ENCODE measurements at places on chromosomes 5 and 9.
A peak's percentile ranks its signal among the peaks of the same experiment; 100 is the strongest.

GRCh38 chr5:62258654-62259053 lies 47.4 kb upstream of the KIF2A start:
- no peak for DNase-seq

GRCh38 chr9:89956331-89956730 lies 351.5 kb downstream of the GADD45G start:
- DNase-seq, result no peak

GRCh38 chr9:137305060-137305797 lies 3.2 kb upstream of the NRARP start:
- DNase-seq, result peak; percentile 86

DNA sequence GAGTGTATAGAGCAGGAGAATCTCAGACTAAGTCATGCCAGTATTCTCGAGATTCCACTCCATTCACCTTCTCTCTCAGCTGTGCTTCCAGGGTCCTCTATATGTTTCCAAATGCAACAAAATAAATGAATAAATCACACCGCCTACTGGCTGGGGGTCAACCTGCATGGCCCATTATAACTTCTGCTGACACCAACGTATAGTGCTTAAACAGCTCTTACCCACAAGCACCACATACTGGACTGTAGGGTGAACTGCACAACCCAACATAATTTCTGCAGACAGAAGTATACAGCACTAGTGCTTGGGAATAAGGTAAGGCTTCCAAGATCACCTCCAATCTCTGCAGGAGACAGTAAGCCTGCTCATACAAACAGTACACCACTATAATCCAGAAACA lies 33.1 kb upstream of the HTR4 start:
- DNase-seq, result peak; percentile 25

DNA sequence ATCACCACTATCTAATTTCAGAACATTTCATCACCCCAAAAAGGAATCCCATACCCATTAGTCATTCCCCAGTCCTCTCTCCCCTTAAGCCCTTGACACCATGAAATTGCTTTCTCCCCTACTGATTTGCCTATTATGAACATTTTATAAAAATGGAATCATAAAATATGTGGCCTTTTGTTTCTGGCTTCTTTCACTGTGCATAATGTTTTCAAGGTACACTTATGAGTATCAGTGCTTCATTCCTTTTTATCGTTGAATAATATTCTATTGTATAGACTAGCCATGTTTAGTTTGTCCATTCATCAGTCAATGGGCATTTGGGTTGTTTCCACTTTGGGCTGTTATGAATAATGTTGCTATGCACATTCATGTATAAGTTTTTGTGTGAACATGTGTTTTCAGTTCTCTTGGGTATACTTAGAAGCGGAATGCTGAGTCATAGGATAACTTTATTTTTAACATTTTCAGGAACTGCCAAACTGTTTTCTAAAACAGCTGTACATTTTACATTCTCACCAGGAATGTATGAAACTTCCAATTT lies 40.4 kb upstream of the FGF1 start:
- DNase-seq, result no peak

DNA sequence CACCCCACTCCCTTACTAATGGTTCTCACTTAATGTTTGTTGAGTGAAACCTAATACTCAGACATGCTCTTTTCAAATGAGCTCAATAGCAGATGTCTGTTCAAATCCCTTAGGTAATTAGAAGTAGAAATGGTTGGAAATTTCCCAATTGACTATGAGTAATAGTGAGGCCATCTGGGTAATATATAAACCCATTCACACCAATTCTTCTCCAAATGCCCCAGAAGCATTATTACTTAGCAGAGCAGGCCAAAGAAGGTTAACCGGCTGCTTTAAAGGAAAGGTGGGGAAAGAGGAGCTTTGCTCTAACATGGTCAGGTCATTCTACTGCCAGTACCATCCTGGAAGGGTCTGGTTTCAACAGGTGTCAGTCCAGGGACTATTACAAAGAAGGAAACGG lies 119.5 kb upstream of the MTAP start:
- no peak for DNase-seq

- peak; percentile 70 for DNase-seq
These were observed 9.8 kb downstream of the BRD3 start for GRCh38 chr9:134057751-134058701.

- no peak for DNase-seq
These were observed 24.0 kb upstream of the RNF130 start for GRCh38 chr5:180095545-180095944.

- DNase-seq, result no peak
These were observed 5.0 kb downstream of the OR2V2 start for GRCh38 chr5:181152406-181152805.

DNA sequence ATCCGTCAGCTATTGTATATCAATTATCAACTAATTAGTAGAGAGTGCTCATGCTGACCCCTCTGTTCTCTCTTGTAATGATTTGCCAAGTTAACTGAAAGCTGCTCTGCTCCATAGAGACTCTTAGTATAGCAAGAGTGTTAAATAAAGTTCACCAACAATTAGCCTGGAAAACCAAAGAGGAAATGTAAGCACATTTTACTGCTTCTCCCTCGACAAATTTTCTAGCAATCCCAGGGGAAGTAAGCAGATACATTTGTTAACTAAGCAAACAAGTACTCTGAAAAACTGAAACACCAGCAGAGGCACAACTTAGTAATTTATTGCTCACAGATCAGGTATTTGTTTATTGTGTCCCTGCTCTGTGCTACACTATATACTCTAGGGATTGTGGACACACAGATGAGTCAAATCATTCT lies 162.2 kb downstream of the GLIS3 start:
- no peak for DNase-seq

- DNase-seq, result no peak
These were observed 177.4 kb upstream of the IL12B start for GRCh38 chr5:159507661-159508060.

GRCh38 chr5:92372766-92373165 lies 989.6 kb upstream of the ARRDC3 start:
- no peak for DNase-seq

- DNase-seq, result no peak
These were observed 135.1 kb downstream of the RPS23 start for GRCh38 chr5:82142928-82143577.

GRCh38 chr9:34252670-34253459 lies 74.0 kb downstream of the UBAP1 start:
- DNase-seq, result peak; percentile 89

- no peak for DNase-seq
These were observed 13.6 kb upstream of the SYNPO start for GRCh38 chr5:150626853-150627276.

GRCh38 chr5:88034520-88034919 lies 234.1 kb downstream of the TMEM161B start:
- no peak for DNase-seq

- no peak for DNase-seq
These were observed 12.4 kb downstream of the CCDC187 start for GRCh38 chr9:136291306-136292025.

DNA sequence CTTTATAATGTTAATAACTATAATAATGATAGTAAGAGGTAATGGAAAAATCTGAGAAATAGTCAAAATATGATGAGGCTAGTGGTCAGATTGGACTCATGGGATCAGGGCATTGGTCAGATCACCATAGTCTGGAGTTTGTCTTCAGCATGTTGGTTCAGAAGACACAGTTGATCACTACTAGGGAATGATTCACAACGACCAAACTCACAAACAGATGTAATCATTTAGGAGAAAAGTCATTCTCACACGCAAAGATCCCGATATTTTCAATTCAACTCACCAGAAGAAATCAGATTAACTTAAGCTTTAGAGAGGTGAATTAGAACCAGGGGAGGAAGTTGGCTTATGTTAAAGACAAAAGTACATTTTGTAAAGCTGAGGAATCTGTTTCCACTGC lies 131.8 kb downstream of the LURAP1L start:
- no peak for DNase-seq

- DNase-seq, result no peak
These were observed 478 bp downstream of the TEX10 start for GRCh38 chr9:100352201-100352726.

DNA sequence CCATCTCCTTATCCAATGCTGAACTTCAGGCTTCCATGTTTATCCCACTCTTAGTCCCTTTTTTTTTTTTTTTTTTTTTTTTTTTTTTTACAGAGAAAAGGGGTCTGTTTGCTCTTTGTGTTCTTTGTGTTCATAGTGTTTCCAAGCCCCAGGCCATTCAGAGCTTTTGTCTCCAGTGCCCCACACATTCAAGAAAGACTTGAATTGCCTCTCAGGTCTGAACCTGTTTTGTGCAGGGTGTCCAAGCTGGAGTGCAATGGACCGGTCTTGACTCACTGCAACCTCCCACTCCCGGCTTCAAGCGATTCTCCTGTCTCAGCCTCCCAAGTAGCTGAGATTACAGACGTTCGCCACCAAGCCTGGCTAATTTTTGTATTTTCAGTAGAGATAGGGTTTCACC lies 191.2 kb downstream of the PALM2AKAP2 start:
- no peak for DNase-seq

GRCh38 chr9:15640121-15640520 lies 87.3 kb downstream of the CCDC171 start:
- no peak for DNase-seq

GRCh38 chr5:64000096-64000495 lies 37.9 kb upstream of the HTR1A start:
- no peak for DNase-seq

DNA sequence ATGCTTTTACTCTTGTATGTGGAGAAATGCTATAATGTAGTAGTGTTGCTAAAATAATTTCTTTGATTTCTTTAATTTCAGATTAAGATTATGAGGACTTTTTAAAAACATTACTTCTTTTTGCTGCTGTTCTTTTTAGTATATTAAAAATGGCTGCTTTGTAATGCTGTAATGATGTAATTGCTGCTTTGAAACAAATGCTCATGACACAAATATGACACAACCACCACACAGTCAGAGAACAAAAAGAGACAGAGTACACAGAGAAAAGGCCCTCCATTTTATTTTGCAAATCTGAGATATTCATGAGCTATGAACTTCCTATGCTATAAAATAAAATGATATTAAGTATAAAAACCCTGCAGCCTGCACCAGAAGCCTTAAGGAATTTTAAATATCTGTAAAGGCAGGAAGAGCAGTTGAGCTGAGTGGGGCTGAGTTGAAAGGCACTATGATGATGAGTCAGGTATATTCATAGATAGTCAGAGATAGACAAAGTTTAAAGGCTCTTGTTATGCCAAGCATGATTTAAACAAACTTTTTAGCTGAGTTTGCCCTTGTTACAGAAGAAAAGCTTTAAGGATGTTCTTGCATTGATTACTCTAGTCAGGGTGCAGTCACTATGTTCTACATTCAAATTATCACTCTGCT lies 5.1 kb upstream of the POU5F2 start:
- DNase-seq, result no peak

GRCh38 chr9:19108038-19108437 lies 5.3 kb upstream of the HAUS6 start:
- DNase-seq, result no peak

All from H7 (cell line).